ENCODE measurements at places on chromosomes 3 and 15.

DNA sequence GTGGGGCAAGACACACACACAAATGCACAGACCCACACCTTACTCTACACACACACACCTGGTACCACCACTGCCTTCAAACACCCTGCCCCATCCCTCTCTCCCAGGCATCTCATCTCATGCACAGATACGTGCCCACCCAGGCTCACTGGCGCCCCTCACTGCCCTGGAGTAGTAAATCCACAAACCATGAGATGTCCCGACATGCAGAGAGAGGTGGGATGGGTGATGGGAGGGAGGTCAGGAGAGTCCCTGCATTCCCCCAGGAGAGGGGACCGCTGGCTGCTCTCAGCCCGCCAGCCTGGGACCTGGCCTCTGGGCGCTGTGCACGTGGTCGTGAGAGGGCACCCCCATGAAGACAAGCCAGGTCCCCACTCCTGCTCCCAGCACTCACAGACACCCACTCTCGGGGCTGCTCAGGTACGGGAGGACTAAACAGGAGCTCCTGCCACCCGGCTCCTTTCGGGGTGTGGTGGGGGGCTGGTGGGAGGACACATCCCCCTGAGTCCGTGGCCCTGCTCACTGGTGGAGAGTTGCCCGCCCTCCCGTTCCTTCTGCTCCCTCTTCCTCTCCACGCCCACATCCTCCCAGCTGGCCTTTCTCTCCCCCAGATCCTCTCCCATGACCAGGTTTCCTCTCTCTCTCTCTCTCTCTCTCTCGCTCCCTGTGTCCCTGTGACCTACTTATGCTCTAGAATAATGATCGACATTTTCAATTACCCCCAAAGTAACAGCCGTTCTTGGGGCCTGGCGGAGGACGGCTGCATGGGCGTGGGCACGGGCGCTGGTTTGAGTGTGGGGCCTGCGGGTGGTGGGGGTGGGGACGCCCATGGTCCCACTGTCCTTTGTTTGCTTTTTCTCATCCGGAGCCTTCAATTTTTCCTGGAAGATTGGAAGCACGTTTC, 18.9 kb upstream of the CSPG4 start:
- DNase-seq: no peak

- no peak for DNase-seq
Observed at GRCh38 chr3:197135212-197135611, 105.6 kb upstream of the MELTF start.

DNA sequence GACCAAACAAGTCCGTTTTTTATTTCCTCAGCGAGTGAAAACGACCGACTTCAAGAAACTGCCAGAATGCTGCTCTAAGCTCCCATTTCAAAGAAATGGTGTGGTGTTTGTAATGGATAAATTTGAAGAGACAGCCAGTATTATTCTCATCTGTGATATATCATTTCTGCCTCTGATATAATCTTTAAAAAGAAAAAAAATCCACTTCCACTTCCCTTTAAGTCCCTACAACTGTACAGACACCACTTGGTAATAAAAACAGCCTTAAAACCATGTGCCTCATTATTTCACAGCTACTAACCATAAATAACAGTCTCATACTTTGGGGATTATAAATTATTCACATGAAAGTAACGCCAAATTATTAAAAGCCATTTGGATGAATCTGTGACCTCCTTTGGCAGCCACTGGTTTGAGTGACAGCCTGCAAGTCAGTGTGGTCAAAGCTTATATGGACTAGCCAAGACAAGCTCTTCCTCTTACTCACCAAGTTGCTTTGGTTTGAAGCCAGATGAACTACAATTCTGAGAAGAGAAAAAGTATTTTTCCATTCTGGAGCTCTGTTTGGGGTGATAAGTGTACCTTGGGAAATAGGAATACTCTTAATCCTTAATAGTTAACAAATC, 168.0 kb downstream of the SHOX2 start:
- no peak for DNase-seq

DNA sequence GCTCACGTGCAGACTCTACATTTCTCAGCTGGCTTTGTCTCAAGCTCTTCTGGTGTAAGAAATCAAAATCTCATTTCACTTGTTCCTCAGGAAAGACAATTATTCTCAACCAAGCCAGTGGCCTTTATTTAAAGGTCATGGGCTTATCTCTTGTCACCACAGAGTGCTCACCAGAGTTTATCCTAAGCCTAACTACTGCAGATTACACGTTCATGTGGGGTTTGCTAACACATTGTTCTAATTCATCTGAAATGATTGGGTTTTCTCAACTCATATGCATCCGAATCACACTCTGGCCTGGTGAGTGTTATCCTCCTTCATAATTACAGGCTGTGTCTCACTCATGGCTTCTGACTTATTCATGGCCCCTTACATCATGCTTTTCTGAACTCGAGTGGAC, 83.3 kb upstream of the TSC22D2 start:
- no peak for DNase-seq

GRCh38 chr3:108441071-108441507, 69.3 kb downstream of the MYH15 start:
- DNase-seq: no peak

GRCh38 chr3:181253796-181254195, 264.3 kb upstream of the DNAJC19 start:
- DNase-seq: no peak

DNA sequence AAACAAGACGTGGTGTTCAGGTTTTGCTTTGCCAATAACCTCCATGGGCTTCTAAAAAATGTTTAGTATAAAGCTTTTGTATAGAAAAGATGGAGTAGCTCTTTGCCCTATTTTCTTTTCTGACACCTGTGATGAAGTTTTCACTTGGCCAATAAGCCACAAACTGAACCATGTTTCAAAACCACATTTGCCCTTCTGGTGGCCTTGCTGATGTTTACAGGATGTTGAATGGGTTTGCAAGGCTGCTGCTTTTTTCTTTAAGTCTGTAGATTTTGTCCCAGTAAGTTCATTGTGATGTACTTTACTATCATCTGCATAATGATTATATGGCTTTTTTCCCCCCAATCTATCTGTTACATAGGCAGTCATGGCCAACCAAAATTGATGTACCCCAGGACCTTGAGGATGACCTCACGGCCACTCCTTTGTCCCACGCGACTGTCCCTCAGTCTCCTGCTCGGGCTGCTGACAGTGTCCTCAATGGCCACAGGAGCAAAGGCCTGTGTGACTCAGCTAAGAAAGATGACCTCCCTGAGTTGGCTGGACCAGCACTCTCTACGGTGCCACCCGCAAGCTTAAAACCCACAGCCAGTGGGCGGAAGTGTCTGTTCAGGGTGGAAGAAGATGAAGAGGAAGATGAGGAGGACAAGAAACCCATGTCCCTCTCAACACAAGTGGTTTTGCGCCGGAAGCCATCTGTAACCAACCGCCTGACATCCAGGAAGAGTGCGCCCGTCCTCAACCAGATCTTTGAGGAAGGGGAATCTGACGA, 60.8 kb downstream of the SNRK start:
- no peak for DNase-seq

- DNase-seq: no peak
Observed at GRCh38 chr3:42164656-42165055, 73.5 kb downstream of the TRAK1 start.

GRCh38 chr15:39784125-39784524, 1.5 kb upstream of the FSIP1 start:
- DNase-seq: no peak
